Skin of body (tissue), 3 donors: ENCODE measurements at places on chromosomes 12 and 14.

- no peak for DNase-seq
These were observed 25.9 kb upstream of the POLR3B start for GRCh38 chr12:106331599-106331998.

DNA sequence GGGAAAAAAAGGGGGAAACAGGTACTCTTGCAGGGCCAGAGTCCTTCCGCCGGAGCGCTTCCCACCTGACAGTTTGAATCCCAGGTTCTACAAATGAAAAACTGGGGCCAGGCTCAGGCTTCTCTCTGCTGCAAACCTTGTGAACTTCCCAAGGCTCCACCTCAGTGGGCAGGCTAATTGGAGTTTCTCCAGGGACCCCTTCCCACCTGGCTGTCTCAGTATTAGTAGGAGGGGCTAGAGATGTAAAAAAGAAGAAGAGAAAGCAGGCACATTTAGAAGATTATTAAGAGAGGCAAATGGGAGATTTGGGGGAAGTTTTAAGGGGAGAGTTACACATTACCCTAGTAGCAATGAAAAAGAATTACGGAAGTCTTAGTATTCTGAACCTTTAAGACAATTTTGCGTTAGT lies 20.0 kb upstream of the CLEC2D start:
- no peak for DNase-seq

DNA sequence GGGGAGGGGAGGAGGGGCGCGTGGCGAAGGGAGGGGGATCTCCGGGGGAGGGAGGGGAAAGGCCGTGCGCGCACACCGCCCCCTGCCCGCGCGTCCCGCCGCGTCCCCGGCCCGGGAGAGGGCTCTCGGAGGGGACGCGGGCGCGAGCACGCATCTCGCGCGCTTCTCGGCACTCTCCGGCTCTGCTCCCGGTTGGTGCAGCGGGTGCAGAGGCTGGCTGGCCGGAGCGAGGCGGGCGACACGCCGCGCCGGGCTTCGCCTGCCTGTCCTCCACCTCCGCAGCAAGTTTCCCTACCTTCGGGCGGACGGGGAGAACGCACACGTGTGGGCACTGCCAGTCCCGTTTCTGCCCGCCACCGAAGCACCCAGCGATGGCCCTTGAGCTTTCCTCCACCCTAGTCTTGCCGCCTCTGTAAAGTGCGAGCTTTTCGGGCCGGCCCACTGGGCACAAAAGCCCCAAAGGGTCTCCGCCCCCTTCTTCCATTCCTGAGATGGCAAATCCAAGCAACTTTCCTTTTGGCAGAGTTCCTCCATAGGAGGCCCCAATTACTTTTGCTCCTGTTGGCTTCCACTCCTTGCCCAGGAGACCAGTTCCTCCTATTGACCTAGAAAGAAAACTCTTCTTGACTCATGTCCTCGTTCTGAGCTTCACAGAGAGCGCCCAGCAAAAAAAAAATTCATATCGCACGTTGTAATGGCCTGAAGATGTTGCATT lies 363 bp upstream of the CSAD start:
- peak; percentile 87 for DNase-seq

DNA sequence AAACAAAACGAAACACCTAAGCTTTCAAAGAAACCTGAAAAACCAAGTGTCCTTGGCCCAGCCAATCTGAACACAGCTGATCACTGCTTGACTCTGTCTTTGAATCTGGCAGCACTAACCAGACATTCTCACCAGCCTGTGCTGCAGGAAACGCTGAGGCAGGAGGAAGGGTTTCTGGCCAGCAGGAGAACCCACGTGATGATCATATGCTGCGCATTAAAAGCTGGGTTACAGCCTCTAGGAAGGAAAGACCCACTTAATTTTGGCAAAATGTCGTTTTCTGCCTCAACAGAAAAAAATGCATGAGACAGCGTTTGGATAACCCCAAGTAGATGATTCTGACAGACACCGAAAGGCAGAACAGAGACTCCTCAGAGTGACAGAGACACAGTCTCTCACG lies 9.8 kb downstream of the APPL2 start:
- DNase-seq: peak; percentile 95
